Activated T-cell treated with anti-CD3 and anti-CD28 coated beads for 1 hour (primary cell): ENCODE measurements at places on chromosomes 11 and 22.
A peak's percentile ranks its signal among the peaks of the same experiment; 100 is the strongest.

DNA sequence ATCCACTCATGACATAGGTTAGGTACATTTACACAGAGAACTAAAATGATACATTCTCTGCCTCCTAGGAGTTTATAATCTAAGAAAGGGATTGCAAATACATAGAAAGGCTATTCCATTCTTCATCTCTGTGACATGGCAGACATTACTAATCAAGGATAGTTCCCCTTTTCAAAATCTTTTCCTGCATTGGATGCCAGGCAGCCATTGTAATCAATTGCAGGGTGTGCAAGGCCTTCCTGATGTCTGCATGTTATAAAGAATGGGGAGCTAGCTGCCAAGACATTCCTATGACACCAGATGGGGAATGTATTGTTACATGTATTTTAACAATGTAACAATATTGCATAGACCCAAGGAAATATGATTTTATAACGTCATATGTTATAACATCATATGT lies 82.0 kb downstream of the KIRREL3 start:
- no peak for DNase-seq

DNA sequence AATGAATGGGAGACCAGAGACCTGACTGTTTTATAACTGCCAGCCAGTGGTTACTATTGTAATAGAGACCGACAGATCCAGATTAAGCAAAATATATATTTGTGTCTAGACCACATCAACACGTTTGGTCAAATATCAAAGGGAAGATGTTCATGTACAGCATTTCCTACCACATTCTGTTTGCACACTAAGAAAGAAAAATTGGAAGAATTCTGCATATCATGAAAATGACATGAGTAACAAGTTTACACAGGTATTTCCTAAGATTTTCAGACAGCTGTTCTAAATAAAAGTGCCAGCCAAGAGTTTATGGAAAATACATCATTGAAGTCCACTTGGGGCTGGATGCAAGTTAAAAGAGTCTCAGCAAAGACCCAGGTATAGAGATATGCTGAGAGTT lies 145.5 kb upstream of the ANO3 start:
- no peak for DNase-seq

GRCh38 chr11:8911029-8911823 lies at the start of gene AKIP1:
AKIP1 (plus strand) TSS chr11:8911189; CDS start chr11:8911450, 261 bp downstream.
- peak; percentile 65 for DNase-seq

DNA sequence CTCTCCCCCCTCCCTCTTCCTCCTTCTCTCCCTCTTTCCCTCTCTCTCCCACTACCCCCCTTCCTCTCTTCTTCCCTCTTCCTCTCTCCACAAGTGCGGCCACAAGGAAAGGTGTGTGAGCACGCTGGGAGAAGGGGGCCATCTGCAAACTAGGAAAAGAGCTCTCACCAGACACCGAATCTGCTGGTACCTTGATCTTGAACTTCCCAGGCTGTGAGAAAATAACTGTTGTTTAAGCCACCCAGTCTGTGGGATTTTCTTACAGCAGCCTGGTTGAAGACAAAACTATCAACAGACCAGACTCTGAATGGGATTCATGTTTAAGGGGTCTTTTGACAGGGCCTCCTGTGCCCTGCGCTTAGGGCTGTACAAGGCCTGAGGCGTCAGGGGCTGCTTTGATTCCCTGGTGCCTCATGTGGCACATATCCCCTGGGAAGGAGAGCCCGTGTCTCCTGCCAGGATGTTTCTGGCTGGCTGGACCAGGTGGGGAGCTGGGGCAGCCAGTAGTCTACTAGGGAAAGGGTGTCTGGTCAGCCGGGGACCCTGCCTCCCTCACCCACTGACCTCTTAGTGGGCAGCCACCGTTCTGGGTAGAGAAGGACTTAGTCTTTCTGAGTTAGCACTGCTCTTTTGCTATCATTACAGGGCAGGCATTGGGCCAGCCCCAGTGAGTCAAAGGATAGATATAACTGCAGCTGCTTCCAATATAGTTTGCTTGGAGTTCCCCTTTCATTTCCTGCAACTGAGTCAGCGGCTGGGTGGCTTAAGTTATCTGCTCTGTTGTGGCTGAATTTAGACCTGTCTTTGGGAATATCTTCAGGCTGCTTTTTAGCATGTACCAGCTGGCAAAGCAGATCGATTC lies 6.2 kb downstream of the PANX1 start:
- DNase-seq, result no peak

DNA sequence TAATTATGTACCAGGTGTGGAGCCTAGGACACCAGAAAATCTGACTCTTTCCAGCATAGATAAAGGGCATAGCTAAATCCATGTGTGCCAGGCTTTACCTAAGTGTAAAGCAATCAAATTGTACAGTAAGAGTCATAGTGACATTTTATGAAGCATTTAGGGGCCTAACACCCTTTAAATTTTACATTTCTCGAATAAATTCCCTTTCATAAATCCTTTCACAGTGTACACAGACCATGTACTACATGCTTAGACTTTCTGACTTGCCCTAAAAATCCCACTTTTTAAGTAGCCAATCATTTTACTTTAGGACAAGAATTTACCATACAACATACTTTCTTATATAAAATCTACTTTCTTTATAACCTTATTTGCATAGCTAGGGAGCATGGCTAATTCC lies 727.6 kb upstream of the LUZP2 start:
- DNase-seq, result no peak

- DNase-seq, result no peak
Observed at GRCh38 chr22:37018086-37018814, 997 bp downstream of the TST start.

DNA sequence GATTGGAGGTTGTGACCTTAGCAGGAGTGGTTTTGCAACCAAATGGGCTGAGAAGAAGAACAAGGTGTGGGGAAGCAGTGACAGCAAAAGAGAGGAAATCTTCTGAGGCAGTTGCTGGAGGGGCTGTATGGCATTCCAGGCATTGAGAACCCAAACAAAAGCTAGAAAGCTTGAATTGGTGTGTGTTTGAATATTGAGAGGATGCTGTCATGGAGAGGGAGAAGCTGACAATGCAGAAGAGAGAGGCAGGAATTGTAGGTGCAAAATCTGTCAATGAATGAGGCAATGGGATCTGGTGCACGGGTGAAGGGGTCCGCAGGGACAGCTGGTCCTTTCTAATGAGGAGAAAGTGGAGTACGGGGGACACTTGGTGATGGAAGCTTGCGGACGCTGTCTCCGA lies 123.4 kb downstream of the C11orf91 start:
- DNase-seq, result no peak

- DNase-seq, result no peak
Observed at GRCh38 chr11:118006153-118006534, 19.9 kb downstream of the IL10RA start.

DNA sequence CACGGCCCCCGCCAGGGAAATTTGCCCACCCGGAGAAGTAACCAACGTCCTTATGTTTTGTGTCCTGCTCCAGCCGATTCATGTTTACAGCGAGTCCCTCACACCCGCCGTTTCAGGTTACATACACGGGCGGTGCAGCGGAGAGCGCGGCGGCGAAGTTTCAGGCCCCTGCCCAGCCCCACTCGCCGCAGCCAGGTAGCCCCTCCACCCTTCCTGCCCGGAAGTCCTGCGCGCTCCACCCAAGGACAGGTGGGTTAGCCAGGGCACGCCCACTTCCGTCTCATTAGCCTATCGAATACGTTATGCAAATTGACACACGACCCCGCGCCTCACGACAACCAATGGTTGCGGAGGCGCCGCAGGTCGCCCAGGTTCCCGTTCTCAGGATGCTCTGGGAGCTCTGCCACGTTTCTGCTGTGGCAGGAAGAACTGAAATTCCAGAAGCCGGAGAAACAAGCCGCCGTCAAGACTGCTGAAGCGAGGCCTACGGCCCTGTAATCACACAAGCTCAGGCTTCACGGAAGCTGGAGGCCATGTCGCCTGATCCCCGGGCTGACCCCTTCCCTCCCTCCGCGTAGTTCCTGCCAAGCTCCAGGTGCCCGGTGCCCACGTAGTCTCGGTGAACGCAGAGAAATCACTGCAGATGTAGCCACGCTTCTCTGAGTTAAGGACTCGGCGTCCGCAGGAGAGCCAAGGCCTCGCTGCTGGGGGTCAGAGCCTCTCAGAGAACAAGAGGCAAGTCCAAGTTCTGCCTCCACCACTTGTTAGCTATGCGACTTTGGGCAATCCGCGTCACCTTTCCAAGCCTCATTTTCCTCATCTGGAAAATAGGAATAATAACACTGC lies 22.4 kb upstream of the MYH9 start:
- peak; percentile 53 for DNase-seq

- no peak for DNase-seq
Observed at GRCh38 chr11:1822648-1823375, 12.0 kb upstream of the SYT8 start.
